ENCODE measurements at places on chromosomes 1 and 21. TPM values are rescaled to one million over a fixed set of nuclear protein-coding genes. Genes with fewer than 3 reads are reported as not detected.

TMEM54 gene
- total RNA-seq, result 111 TPM

DNA sequence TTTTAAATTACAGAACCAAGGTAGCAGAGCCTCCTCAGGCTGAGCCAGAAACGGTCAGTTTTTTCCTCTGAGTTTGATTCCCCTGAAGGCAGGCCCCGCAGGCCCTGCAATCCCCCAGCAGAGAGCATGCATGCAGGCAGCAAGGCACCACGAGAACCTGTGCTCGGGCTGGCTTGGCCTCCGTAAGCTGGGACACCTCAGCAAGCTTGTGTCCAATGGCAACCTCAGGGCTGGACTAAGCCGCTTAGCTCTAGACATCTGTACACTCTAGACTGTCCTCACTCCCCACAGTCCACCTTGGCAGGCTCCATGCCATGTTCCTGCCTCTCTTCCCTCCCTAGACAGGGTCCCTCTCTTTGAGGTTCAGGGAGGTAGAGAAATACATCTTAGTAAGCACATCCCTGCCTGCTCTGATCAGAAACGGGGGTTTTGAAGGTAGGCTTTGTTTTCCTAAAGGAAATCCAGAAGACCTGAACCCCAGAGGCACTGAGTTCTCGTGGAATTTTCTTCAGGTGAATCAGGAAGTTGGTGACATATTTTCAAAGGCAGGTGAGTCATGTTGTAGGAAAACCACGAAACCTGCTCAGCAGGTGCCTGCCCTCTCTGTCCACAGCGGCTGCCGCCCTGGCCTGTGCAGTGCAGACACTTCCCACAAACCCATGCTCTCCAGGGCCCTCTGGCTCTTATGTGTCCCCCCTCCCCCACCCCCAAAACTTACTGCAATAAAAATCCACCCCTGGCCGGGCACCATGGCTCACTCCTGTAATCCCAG is 7.0 kb downstream of the TMEM63A start:
- DNase-seq, result peak; percentile 70

JAM2 gene
- 0.05 TPM for total RNA-seq

DNA sequence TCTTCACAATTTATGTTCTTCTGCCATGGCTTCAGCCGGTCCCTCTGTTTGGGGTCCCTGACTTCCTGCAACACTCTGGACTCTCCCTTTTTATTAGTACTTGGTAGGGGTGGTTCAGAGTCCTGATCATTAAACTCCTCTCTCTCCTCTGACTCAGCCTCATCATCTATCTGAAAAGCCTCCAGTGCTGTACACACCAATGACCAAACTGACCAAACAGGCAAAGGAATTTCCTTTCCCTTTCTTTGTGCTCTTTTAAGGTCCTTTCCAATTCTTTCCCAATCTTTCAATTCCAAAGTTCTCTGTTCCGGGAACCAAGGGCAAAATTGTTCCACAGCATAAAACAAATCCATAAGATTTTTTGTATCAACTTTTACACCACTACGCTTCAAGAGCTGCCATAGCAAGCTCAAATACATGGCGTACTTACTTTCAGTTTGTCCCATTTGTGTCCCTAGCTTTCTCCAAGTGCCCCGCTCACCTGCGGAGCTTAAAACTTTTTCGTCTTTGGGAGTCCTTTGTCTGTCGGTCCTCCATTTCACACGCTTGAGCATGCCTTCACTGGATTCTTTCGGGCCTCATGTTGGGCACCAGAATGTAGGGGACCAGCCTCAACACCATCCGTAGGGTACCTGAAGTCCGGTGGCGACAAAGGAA is 9.6 kb downstream of the DAP3 start:
- DNase-seq, result peak; percentile 80

- DNase-seq, result peak; percentile 50
These were observed 178.0 kb upstream of the DPT start for GRCh38 chr1:168907053-168907452.
